Glutamatergic neuron (in vitro differentiated cells): ENCODE measurements at places on chromosomes 5 and 9.

GRCh38 chr5:37637165-37637845 is 202.5 kb downstream of the GDNF start:
- DNase-seq, result no peak

- no peak for DNase-seq
These were observed 521.7 kb upstream of the DAB2 start for GRCh38 chr5:39946356-39947045.

- no peak for DNase-seq
These were observed 142.5 kb upstream of the SLC24A2 start for GRCh38 chr9:19931098-19931890.

DNA sequence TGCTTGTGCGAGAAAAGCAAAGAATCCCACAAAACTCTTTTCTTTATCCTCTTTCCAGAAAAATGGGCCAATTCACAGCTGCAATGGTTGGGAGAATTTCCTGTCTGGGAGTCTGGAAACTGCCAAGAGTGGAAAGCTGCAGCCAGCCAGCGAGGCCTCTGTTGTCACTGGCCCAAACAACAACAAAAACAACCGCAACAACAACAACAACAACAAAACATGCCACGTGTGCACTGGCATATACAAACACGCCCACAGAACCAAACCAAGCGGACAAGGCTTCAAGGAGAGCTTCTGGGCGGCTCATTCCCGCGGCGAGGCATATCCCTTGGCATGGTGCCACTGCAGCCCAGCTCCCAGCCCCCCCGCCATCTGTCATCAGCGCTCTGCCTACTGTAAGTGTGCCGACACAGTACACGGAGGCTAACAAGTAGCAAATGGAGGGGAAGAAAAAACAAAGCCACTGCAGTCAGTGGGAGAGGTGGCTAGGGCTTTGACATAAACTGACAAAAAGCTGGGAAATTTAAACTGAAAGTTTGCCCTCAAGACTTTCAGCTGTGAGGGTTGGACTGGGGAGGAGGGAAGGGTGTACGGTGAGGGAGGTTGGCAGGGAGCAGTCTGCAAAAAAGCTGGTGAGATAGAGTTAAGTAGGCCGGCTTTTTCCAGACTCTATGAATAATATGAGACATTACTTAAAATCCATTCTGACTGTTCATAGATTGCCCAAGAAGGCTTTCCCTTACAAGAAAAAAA is 165.0 kb upstream of the ZNF462 start:
- DNase-seq, result peak; percentile 29

DNA sequence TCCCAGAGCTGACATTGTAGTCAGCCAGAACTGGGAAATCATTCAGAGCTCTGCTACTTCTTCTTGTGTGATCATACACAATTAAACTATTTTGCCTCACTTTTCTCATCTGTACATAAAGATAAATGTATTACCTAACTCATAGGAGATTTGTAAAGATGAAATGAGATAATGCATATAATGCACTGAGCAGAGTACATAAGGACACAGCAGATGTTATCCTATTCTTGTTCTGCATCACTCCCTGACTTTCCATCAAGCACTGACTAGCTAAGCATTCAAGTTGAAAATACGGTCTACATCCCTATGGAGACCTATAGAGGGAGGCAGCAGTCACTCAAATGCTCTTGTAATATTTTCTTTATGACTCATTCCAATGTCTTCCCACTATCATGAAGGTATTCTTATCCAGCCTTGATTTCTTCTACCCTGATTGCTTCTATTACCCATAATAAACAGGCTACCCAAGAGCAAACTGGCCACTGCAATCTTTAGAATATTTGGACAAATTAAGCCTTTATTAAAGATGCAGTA is 16.3 kb upstream of the PRR16 start:
- no peak for DNase-seq

DNA sequence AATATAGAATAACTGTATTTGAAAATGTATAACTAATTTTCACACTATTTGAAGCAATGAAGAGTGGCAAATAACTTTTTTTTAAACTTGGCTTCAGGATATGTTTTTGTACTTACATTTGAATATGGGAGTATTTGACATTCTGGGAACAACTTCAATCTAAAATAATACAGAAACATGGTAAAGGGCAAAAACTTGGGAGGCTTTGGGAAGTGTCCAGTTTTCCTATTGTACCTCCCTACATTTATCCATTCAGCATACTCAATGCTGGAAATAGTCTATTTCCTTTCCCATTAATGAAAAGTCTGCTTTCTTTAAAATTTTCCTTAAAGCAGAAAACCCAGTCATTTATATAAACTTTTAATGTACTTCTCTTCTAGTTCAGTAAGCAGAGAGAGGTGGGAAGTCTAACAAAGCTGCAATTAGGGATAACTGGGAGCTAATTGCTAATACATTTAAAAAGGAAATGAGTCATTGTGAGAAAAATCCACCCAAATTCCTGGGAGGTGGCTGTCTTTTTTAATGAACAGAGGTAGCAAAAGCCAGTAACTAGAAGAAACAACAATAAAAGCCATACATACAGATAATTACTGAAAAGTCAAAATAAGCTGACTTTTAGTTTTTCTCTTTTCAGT is 128.8 kb downstream of the FBN2 start:
- DNase-seq, result no peak

GRCh38 chr5:93008502-93009207 is 572.4 kb downstream of the NR2F1-AS1 start:
- DNase-seq, result no peak

GRCh38 chr5:10522224-10522611 is 41.7 kb upstream of the ANKRD33B start:
- DNase-seq, result no peak

DNA sequence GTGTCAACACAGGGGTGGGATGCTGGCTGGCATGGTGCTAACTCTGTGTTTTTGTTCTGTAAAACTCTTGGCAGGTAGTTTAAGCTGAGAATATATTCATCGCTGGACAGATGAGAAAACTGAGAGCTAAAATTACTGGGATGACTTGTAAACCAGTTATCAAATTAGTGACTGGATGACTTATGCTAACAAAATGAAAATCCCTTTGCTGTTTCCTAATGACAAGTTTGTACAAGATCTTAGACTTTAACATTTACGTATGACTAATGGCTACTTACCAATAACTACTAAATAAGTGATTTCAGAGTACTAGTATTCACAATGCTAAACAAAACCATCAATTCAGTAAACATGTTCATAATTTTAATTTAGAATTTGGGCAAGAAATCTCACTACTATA is 854.8 kb upstream of the ARRDC3 start:
- no peak for DNase-seq

- peak; percentile 42 for DNase-seq
These were observed 37.9 kb downstream of the CYFIP2 start for GRCh38 chr5:157303667-157304327.

DNA sequence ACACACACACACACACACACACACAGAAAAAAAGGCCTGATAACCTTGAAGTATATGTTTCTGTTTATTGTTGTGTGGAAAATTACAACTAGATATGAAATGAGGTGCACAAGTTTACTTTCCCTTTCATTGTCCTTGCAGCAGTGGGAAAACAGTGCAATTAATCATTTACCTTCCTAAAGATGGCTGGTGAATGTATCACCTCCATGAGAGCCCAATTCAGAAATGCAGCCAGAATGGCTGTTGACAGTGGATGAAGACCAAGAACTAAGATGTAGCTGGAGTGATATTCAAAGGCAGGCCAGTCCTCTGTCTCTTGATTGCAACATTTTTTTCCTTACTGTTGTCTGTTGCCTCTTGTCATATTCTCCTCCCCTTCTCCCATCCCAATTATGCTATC is 49.6 kb upstream of the EIF4EBP3 start:
- no peak for DNase-seq

GRCh38 chr9:89046832-89047231 is 55.6 kb downstream of the S1PR3 start:
- no peak for DNase-seq

- no peak for DNase-seq
These were observed 6.8 kb upstream of the IFNA5 start for GRCh38 chr9:21311889-21312288.

DNA sequence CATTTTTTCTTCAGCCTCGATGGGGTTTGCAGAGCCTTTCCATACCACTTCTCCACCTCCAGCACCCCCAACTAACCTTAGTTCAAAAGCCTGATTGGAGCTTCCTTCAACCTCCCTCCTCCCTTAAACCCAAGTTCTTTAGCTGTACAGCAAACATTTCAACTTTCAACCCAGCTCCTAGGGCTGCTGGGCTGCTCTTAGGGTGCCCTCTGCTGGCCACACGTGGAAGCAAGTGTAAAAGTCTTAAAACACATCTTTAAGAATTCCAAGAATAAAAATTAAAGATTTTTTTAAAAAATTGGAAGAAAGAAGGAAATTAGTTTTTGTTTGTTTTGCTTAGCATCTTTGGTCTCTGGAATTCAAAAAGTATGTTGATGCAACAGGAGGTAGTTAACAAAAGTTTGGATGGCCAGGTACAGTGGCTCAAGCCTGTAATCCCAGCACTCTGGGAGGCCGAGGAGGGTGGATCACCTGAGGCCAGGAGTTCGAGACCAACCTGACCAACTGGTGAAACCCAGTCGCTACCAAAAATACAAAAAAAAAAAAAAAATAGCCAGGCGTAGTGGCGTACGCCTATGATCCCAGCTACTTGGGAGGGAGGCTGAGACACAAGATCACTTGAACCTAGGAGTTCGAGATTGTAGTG is 15.5 kb upstream of the HSD17B3 start:
- DNase-seq, result peak; percentile 65

- DNase-seq, result no peak
These were observed 4.5 kb downstream of the PURA start for GRCh38 chr5:140118302-140118936.

DNA sequence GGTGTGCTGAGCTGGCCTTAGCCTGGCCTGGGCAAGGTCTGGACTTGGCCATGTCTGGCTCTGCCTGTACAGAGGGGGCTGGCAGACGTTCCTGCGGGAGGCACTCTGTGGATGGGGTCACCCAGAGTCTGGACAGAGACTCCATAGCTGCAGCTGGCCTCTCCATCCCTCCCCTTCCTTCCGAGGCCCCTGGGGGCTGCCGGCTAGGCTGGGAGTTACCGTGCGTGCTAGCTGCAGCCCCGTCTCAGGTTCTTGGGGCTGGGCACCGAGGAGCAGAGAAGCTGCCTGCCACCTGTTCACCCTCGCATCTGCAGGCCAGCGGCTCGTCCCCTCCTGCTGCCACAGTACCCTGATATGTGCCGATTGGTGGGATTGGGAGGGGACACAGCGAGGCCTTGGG is 63.4 kb downstream of the RXRA start:
- peak; percentile 55 for DNase-seq

- DNase-seq, result no peak
These were observed 213.3 kb downstream of the PCSK1 start for GRCh38 chr5:96219580-96220281.

GRCh38 chr9:20569525-20569924 is 52.8 kb downstream of the MLLT3 start:
- DNase-seq, result no peak

DNA sequence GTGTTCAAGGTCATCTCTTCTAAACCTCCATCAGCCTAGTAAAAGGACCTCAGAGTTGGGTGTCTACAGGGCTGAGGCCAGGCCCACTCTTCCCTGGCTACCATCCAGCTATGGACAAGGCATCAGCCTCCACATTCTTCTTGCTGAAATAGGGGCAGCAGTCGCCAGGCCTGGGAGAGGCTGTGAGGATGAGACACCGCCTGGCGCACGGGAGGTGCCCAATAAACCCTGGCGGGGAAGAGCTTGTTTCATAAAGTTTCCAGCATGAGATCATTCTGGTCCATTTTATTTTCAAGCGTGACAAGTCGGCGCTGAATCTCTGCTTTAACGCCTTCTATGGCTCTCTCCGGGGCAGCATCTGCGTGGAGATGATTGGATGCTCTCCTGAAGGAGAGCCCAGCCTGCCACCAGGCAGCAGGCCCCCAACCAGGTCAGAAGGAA is 153.4 kb downstream of the OLFM1 start:
- peak; percentile 9 for DNase-seq

DNA sequence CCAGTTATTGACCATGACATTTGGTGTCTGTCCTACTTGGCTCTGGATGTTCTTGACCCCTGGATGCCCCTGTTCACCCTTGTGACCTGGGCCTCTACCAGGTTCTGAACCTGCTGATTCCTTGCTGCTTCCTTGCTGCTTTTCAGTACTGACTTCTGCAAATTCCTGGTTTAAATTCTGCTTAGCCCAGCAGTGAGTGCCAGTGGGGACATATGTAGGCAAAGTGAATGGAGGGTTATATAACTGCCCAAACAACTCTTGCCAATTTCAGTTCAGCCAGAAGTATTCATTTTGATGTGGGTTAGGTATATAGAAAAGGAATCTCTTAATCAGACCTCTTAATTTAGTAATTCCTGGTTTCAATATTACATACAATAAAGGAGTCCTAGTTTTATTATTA is 220.6 kb downstream of the TAF11L14 start:
- DNase-seq, result no peak

DNA sequence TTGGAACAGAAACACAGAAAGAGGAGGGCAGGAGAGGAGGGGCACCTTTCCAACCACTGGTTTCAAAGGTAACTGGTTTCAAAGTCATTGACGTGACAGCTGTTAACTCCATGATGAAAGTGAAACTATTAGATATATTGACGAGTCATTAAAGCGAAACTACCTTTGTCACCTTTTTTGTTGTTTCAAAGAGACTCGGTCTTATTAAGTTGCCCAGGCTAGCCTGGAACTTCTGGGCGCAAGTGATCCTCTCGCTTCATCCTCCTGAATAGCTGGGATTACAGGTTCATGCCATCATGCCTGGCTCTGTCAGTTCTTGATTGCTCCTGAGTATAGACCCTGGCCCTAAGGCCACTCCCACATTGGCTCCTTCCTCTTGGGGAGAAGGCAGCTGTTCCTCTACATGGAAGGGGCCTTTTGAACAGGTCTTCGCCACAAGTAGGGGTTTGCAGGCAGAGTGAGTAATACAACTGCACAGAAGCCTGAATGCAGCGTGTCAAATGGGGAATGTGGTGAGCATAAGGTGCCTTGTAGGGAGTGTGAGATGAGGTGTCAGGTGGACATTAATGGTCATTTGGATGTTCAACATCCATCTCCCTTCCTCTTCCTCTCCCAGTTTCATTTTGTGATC is 3.4 kb upstream of the F12 start:
- DNase-seq, result no peak

DNA sequence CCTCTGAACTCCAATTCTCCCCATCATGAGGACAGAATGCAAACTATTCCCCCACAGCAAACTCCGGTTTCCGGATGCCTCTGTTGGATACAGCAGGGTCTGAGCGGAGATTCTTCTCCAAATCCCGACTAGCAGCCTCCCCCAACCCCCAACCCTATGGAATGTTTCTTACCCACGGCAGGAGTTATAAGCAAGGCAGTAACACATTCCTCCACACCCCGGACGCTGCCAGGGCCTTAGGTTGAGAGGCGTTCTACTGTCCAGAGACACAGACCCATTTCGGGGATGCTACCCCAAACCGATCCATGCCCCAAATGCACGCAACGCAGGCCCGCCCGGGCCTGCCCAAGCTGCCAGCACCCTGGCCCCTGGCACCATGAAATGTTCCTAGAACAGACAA is 85.6 kb upstream of the LMX1B start:
- DNase-seq, result no peak

DNA sequence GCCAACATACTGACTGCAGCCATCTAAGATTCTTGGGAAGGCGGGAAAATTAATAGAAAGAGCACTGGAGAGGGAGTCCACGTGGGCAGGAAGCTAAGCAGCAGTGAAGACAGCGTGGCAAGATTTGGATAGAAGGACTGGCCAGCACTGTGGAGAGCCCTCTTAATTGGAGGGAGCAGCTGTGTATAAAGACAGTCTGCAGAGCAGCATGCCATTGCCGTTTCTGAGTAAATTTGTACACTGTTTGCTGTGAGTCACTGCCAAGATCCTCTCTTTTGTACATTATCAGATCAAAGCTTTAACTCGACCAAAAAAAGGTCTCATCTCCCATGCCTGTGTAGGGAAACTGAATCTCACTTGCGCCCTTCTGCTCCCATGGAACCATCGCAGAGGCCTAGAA is 45.3 kb downstream of the INSYN2B start:
- no peak for DNase-seq
